ENCODE measurements at places on chromosomes 2 and 18. TPM values are rescaled to one million over a fixed set of nuclear protein-coding genes. Genes with fewer than 3 reads are reported as not detected.

Gene TMEM185B
- 26.2 TPM for polyA plus RNA-seq

Gene CIDEA
- not detected for polyA plus RNA-seq

Gene NR4A2
- polyA plus RNA-seq = 3.4 TPM

DNA sequence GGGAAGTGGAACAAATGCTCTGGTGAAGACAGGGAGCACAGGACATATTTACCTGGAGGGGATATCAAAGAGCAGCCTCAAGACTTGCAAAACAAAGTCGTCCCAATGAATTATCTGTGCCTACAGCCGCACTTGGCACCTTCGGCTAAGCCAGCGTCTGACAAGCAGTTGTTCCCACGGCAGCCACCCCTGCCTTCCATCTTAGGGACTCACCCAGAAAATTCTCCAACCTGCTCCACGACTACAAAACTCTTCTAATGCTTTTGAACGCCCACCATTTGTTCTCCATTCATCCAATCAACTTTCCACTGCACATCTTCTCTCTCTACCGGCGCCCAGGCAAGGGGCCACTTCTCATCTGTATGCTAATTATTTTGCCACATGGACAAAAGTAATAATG lies 7.0 kb downstream of the MYT1L start:
- no peak for DNase-seq

- DNase-seq = peak; percentile 28
Measured at GRCh38 chr18:43279015-43279744, 1.9 kb upstream of the SYT4 start.

- no peak for DNase-seq
Measured at GRCh38 chr2:175167076-175167791, 769 bp downstream of the ATF2 start.

DNA sequence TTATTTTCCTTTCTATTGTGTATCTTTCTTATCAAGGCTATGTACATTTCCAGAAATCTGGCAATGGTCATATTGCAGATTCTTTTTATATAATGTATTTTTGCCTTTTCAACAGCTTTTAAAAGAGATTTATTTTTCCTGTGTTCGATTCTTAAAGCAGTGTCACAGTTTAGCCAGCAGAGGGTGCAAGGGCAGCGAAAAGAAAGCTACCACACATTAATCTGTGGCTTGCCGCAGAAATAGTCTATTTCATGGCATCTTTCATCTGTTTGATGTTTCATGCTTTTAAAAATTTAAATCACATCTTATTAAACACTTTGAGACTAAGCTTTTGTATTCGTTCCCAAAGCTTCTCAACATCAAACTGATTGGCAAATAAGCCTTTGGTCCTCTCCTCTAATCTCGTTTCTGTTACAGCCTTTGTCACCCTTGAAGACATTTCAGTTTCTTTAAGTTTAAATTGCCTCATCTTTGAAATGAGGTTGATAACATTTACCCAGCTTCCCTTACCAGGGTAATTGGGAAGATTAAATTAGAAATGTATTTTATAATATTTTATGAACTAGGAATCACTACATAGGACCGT lies 73.3 kb downstream of the PIK3C3 start:
- DNase-seq = no peak

DNA sequence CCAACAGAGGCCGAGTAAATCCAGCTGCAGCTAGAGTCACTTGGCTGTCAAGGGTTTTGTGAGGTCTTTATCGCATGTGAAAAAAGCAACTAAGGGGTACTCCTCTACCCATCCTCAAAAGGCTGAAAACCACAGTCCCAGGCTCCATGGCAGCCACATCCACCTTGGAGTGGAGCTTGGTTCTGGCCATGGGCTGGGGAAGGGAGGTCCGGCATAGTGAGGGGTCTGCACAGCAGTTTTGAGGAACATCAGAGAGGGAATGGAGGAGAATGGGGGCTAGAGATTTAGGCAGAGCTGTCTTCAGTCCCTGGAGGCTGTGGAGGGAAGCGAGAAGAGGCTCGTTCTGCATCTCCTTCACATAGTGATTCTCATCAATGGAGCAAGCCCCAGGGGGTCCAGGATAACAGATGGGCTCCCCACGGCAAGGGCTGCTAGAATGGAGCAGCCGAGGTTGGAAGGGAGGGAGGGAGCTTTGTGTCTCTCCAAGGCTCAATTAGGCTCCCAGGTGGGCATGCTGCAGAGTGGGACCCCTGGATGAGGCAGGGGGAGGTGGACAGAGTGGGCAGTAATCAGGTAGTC lies 21.0 kb downstream of the MROH2A start:
- DNase-seq = no peak

- DNase-seq = peak; percentile 73
Measured at GRCh38 chr2:173402405-173402974, 47.8 kb downstream of the CDCA7 start.

- DNase-seq = no peak
Measured at GRCh38 chr2:133839677-133840076, 271.4 kb upstream of the NCKAP5 start.

DNA sequence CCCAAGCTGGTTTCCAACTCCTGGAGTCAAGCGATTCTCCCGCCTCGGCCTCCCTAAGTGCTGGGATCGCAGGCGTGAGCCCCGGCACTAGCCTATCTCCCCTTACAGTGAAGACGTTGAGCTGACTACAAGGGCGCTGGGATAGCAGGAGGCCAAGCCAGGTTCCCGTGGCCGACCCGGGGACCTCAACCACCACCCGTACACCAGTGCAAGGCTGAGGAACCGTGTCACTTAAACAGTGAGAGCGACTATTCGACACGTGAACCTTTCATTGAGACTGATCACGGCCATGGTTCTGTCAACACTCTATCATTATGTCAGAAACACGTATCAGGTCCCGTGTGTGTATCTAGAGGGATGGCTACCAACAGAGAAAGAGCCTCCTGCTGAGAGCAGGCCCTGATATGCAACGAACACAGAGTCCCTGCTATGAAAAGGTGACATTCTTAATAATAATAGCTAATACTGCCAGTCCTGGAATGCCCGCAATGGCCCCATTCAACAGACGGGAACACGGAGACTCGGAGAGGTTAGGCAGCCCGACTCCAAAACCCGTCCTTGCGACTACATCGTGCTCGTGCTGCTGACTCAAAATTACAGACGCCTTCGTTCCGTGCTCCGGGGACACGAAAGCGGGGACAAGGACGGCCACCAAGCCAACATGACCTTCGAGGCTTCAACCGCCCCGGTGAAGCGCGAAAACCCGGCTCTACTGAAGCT lies 833 bp downstream of the AFG3L2 start:
- DNase-seq = peak; percentile 68

DNA sequence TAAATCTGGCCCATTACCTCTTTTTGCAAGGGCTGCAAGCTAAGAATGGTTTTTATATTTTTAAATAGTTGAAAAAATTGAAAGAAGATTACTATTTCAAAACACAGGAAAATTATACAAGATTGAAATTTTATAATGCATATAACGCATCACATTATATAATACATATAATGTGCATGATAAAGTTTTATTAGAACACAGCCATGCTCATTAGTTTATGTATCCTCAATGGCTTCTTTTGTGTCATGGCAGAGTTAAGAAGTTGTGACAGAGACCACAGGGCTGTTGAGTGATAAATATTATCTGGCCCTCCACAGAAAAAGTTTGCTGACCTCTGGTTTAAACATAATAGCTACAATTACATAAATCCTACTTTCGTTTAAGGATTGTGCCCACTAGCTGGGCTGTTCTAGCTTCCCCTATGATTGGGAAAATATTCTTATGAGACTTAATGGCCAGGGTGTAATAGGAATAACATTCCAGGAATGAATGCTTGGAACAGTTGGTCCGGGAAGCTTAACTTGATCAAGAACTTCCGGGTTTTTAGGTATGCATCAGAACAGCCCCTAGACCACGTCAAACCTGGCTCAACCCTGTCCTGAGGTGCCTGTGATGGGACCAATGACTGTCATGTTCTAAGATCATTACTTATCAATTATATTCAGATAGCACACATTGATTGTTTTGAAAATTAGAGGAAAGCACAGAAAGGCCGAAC lies 98.7 kb upstream of the LPIN2 start:
- no peak for DNase-seq

DNA sequence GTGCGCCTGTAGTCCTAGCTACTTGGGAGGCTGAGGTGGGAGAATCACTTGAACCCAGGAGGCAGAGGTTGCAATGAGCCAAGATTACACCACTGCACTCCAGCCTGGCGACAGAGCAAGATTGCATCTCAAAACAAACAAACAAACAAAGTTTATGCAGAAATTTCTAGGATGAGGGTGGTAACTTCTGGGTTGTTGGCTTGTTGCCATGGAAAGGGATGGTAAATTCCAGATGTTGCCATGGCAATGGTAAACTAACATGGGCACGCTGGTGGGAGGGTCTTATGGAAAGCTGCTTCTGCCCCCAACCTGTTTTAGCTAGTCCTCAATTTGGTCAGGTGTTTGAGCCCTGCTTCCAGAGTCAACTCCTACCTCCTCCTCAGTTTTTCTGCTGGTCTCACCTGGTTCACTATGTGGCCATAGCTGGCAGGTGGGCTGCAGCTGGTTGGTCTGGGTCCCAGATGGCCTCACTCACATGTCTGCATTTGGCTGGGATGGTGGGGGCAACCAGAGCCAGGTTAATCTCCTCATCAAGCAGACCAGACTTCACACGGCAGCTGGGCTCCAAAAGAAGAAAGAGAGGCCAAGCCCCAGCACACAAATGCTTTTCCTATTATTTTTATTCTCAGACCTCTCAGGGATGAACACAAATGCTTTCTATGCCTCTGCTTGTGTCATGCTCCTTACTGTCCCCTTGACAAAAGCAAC lies 26.6 kb upstream of the TEX44 start:
- no peak for DNase-seq

DNA sequence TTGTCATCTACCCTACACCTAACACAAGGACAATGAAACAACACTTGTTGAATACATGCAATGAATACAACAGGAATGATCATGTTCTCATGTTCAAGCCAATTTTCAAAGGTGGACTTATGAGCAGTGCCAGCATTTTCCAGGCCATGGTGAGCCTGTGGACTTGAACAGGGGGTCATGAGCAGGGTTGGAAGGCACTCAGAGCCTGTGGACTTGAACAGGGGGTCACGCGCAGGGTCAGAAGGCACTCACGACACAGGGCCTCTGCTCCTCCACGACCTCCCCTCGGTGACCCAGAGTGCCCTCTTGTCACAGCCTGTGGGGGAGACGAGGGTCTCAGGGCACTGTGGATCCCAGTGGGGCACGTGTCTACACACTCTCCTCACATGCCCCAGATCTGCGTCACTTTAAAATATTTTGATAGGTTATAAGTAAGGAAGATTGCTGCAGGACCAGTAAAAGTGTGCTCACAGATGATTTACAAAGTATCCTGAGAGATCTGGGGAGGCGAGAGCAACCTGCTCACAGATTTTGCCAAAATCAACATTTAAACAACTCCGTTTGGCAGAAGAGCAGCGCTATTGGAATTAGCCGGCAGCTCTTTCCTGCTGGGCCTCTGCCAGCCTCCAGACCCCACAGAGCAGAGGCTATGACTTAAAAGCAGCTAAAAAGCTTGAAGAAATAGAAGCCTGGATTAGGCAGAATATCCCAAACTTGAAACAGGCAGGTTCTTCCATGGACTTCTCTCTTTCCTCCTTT lies 121.9 kb downstream of the TMEM18 start:
- no peak for DNase-seq

All from large intestine (tissue), 12 donors.